ENCODE measurements at places on chromosomes 6 and 20.

DNA sequence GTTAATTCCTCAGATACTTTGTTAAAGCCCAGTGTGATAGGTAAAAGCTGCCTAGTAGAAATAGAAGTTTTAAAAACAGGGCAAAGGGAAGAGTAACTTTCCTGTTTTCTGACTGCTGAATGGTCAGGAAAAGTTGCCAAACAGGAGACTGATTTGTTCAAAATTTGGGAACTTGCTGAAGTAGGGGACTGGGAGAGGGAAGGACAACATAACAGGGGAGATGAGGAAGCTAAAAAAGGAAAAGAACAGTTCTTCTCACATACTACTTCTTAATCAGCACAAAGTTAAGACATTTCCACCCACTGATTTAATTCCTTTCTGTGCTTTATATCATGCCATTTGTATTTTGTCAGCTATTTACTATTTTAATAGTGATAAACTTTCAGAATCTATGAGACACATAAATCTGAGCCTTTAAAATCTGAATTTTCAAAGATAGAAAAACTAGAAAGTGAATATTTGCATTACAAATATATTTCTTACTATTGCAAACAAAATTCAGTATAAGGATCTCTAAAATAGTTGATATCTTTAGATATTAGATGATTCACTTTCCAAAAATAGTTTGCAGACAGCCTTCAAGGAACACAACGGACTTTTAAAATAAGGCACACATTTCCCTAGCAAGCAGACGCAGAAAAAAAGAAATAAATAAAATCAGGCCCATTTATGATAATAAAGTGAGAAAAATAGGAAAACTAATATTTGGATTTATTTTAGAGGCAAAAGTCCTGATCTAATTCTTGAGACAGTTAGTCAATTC lies 36.9 kb upstream of the SLC16A10 start:
- DNase-seq, result no peak

DNA sequence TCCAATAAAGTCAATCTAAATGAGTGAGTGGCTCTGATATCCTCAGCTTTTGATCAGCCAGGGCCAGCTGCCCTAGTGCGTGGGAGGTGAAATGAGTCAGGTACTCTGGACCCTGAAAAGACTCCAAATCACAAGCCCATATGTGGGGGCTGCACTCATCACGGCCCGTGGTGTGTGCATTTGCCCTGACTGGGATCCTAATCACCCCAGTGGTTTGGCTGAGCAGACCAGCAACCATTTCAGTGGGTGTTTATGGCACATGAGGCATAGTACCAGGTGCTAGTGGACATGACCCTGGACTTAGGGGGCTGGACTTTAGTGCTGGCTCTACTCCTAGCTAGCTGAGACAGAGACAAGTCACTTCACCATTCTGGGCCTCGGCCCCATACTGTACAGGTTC lies 39.4 kb downstream of the SCML4 start:
- DNase-seq, result no peak

GRCh38 chr6:11758878-11759277 lies 19.7 kb downstream of the ADTRP start:
- no peak for DNase-seq

GRCh38 chr6:43262000-43262779 lies 18.9 kb downstream of the TTBK1 start:
- DNase-seq, result no peak

All from activated CD4-positive, alpha-beta T cell treated with anti-CD3 and anti-CD28 coated beads, Interleukin-2, amount 50 U/mL, for 4 hours (primary cell).